Panc1 (cell line): ENCODE measurements at places on chromosomes 1 and 21. TPM values are rescaled to one million over a fixed set of nuclear protein-coding genes. Genes with fewer than 3 reads are reported as not detected.

DNA sequence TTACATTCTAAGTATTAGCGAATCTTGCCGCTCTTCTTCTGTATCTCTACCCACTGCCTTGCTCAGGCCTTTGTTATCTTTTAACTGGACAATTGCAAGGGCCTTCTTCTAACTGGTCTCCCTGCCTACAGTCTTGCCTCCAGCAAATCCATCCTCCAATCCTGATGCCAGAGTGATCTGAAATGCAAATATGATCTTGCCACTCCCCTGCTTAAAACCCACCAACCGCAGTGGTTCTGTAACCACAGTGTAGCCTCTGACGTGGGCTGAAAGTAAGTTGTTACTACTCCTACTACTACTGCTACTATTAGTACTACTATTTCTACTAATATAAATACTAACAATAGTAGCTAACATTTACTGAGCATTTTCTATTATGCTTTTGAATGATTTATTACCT, 12.4 kb downstream of the MOV10 start:
- no peak for DNase-seq

DNA sequence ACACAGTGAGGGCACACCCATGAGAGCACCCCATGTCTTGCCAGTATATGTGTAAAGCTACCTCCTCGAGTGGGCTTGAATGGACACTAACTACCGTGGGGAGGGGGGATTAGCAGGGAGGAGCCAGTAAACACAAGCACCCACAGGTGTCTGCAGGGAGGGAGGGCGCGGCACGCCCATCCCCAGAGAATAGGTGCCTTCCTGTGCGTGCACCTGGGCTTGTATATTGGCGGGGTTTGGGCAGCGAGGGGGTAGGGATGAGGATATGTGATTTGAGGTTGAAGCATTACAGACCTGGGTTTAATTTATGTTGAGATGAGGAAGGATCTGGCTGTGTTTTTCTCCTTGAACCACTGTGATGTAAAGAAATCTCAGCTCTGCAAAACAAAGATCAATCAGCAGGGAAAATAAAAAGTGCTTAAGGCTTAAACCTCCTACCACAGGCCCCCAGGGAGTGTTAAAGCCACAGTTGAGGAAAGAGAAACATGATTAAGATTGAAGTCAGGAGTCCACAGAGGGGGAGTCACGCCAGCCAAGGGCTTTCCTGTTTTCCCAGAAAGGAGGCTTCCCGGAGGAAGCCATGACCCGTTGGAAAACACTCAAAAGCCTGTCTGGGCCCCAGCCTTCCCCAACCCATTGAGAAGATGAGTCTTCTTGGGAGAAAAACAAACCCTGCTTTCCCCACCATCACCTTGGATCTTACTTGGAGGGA, 80.0 kb downstream of the CAMK2N1 start:
- no peak for DNase-seq

KANK4 gene
- total RNA-seq = 0.18 TPM

- DNase-seq = no peak
Observed at GRCh38 chr21:42093186-42093585, 22.1 kb downstream of the UMODL1 start.

DNA sequence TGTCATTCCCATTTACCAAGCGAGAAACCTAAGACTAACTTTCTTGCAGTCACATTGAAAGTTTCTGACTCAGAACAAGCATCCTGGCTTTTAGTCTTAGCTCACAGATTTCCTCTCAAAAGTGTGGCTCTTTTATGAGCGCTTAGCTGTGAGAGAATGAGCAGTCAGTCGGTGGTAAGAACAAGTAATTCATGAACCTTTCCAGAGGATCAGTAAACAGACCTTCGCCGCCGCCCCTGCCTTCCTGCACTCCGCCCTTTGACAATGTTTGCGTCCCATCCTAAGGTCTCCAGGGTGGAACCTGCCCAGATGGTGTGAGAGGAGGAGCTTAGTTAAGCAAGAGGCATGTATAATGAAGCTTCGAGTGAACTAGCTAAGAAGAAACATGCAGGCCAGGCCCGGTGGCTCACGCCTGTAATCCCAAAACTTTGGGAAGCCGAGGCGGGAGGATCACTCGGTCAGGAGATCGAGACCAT, 142.4 kb downstream of the GLUL start:
- no peak for DNase-seq

UBASH3A gene
- 0.33 TPM for total RNA-seq

IL10 gene
- not detected for total RNA-seq

HMGB4 gene
- not detected for total RNA-seq

DNA sequence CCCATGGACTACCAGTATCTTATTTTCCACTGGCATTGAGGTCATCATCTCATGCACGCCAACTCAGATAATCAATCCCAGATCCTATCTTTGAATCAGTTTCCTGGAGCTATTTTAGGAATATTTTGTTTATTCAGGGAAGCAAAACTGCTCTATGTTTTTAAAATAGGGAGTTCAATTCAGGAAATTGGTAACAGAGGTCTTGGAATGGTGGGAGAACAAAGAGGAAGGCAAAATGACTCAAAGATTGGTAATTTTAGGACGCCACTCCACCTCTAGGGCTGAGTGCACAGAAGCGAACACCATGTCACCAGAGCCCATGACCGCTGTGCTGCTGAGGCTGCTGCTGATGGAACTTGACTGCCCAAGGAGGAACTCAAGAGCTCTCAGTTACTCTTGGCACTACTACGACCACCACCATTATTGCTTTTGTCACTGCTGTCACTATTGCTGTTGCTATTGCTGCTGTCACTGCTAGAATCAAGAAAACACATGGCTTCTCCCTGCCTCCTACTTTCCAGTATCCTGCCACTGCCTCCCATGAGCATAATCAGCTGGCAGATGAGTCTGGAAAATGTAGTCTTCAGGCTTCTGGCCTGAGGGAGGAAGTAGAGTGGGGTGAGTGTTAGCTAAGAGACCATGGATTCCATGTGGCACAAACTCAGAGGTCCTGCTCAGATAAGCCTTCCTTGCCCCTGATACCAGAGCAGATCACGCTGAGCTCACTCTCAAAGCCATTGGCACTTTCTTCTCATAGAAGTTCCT, 71.6 kb upstream of the CNIH3 start:
- DNase-seq = no peak

DNA sequence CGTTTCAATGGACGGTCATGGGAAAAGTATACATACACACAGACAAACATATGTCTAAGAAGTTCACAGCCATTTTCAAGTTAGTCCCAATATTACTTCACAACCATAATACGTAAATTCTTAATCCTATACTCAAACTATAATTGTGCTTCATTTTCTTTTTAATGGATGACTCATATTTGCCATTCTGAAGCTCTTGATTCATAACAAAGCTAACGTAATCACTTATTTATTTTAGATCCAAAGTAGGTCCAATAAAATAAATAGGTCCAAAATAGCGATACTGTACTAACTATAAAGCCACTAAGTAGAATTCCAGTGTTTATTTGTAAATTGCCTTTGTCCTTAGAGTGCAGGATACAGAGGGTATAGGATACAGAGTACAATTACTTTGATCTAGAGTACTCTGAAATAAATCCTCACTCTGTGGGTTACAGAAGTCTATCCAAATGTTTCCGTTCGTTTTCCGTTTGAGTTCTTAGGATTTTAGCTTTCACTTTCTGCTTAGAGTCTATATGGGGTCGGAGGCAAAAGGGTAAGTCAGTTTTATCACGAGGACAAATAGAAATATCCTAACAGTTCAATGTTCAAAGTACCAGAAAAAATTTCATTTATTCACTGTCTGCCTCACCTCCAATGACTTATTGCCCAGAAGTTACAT, 8.8 kb upstream of the C1orf115 start:
- DNase-seq = no peak

DNA sequence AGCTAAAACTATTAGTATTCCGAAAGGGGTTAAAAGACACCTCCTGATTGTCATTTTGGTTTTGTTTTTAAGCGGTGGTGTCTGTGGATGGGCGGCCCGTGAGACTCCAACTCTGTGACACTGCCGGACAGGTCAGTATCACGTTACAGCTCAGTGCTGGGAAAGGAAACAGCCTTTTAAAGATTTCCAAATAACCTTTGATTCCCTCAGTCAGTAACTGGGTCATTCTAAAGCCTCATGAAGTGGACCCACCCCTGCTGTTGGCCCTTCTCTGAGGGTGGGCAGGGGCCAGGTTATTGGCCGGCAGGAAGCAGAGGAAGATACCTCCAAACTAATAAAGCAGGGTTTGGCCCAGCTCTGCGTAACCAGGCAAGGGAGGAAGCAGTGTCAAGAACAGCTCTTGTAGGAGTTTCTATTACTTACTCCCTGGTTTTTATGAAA, 2.3 kb downstream of the RHOU start:
- DNase-seq = no peak

THEMIS2 gene
- total RNA-seq = 4.2 TPM

DNA sequence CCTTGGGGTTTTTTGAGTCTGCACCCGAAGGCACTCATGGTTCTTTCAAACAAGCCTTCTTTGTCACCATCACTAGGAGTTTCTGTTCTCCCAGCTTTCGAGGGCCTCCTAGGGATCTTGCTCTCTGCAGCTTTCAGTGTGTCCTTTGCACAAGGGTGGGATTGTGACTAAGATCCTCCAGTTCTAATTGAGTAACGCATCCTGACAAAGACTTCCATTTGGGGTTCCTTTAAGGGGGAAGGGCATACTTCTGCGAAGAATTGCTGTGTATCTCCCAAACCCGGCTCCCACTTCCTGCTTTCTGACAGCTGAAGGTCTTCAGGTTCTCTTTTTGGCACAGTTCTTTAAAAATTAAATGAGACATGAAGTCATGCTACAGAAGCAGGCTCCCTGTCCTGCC, 139.4 kb downstream of the EDEM3 start:
- DNase-seq = no peak

DNA sequence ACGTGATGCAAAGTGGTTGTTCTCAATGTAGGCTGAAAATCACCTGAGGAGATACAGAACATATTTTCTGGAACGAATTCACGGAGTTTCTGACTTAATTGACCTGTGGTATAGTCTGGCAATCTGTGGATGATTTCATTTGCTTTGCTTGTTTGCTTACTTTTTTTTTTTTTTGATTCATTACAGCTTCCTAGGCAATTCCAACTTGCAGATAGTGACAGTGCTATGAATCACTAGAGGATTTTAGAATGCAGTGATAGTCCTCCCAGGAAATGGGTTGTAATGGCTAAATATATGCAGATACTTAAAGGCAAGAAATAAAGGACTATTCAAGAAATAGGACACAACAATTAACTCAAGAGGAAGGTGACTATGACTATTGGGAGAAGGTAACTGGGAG, 1378.1 kb upstream of the PRMT6 start:
- DNase-seq = peak; percentile 43

DNA sequence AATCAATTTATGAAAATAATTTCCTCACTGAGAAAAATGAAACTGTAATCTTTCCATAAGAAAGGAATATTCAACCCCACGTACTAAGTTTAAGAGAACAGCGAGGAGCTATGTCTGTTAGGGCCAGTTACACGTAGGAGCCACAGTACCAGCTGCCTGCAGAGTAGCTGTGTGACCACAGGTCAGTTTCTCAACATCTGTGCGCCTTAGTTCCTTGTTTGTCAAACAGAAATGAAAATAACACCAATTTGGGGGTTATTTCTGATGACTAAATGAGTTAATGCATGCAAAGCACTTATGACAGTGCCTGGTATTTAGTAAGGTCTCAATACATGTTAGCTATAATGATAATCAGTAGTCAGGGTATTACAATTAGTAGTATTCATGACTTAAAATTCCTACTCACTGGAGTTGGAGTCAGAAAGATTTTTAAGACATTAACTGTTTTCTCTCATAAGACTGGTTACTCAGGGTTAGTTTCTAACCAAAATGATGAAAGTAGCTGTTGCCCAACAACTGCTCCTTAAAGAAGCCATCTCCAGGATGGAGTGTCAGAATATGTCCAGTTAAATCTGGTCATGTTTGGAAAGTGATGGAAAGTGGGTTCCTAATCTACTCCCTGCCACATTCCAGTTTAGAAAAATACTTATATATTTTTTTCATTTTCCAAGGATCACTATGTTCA, 85.8 kb upstream of the ZNF648 start:
- DNase-seq = no peak

ANKRD45 gene
- total RNA-seq = not detected

- no peak for DNase-seq
Observed at GRCh38 chr1:208527156-208527555, 283.0 kb upstream of the PLXNA2 start.

GRCh38 chr1:227749916-227750710, 14.9 kb downstream of the SNAP47 start:
- no peak for DNase-seq

DNA sequence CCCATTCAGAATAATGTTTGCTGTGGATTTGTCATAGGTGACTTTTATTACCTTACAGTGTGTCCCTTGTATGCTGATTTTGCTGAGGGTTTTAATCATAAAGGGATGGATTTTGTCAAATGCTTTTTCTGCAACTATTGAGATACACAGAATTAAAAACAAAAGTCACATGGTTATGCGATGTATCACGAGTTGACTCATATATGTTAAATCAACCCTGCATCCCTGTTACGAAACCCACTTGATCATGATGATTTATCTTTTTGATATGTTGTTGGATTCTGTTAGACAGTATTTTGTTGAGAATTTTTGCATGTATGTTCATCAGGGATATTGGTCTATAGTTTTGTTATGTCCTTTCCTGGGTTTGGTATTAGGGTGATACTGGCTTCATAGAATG, 10.7 kb upstream of the OR2T34 start:
- no peak for DNase-seq

RGS4 gene
- total RNA-seq = 0.26 TPM

GRCh38 chr21:23496729-23497128, 2110.6 kb downstream of the MRPL39 start:
- DNase-seq = no peak

DNA sequence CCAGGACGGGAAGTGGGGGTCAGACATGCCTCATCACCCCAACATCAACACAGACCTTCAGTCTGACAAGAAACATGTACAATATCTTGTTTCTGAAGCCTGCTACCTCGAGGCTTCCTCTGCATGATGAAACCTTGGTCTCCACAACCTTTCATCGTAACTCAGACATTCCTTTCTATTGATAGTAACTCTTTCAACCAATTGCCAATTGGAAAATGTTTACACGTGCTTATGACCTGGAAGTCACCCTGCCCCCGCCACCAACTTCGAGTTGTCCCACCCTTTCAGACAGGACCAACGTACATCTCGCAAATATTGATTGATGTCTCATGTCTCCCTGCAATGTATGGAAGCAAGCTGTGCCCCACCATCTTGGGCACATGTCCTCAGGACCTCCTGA, 159.5 kb downstream of the ETS2 start:
- no peak for DNase-seq
